Muscle of arm (tissue), 14 donors: ENCODE measurements at places on chromosomes 1 and 21.

- DNase-seq: no peak
These were observed 684 bp upstream of the MRPL20 start for GRCh38 chr1:1407636-1408318.

GRCh38 chr1:82487778-82488177 is 687.0 kb downstream of the ADGRL2 start:
- DNase-seq: no peak

DNA sequence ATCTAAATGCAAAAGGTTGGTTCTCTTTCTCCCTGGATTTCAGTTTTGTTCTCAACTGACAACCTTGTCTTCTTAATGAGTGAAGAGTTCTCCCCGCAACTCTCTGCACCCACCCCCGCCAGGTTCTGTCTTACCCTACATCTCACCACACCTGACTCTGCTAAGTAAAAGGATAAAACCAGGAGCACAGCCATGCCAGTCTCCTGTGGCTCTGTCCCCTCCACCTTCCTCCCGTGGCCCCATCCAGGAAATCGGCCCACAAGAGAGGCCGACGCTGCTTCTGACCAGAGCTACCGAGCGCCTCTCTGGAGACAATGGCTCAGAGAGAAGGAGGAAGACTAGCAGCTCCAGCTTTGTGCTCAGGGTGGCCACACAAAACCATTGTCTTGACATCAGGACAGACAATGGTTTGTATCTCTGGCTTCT is 72.2 kb downstream of the PLEKHA6 start:
- no peak for DNase-seq

GRCh38 chr1:37616330-37616729 is 18.4 kb downstream of the RSPO1 start:
- DNase-seq: no peak

DNA sequence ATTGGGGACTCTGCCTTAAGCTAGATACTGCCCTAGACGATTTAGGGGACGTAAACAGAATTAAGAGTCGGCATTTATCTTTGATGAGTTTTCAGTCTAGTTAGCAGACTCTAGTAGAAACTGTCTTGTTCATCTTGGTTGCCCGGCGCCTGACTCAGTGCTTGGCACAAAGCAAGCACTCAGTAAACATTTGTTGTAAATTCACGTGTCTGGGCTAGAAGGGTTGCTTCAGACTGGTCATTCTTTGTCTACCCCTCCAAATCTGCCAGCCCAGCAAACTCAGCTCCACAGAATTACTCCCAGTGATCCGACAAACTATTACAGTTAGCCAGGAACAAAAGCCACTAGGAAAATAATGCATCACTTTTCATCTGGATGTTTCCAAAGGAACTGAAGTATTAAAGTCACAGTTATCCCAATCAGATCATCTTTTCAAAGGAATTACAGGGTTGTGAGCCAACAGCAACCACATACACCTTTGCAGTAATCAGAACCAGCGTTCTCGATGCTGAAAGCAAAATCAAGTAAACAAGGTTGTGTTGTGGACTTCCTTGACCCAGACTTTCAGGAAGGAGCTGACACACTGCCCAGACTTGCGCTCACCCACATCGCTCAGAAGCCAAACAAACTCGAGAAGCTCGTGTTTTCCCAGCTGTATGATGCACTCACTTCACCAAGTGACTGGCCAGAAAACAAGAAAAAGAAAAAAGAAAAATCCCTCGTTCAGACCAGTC is 66.5 kb upstream of the GADD45A start:
- peak; percentile 79 for DNase-seq

DNA sequence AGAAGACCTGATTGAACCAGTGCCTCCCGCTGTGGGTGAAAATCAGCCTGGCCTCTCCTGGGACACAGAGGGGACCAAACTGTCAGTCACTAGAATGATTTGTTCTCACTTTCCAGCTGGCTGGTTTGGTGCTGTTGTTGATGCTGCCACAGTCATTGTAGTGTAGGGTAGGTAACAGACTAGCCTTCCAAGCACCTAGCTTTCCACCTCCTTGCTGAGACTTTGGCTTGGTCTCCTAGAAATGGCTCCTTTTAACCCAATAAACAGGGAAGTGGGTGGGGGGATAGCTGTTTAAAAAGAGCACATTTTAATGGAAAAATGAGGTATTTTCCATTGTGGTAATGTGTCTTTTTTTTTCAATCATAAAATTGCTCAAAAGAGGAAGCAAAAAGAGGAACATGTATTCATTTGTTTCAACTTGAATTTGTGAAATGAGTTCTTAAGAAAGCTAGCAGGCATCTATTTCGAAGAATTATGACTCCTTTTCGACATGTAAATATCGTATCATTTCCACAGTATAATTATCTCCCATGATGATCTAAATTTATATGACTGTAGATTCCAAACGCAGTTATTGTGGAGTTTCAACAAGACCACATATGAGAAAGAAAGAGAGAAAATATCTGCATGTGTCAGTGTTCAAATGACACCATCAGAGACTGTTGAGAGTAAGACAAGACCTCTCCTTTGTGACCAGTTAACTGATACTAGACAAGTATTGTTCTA is 190.1 kb downstream of the HLX start:
- DNase-seq: no peak

DNA sequence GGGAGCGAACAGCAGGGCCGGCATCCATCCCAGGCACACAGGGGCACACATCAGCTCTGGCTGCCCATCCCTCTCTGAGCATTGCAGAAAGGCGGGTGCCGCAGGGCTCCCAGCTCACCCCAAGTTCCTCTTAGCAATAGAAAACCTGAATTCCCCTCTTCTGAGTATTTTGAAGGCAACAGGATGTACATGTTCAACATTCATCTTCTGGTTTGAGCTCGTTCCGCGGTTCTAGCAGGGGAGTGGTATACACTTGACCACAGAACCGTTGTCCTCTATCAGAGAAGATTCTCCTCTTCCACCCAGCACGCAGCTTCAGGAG is 23.6 kb downstream of the ACTA1 start:
- no peak for DNase-seq

DNA sequence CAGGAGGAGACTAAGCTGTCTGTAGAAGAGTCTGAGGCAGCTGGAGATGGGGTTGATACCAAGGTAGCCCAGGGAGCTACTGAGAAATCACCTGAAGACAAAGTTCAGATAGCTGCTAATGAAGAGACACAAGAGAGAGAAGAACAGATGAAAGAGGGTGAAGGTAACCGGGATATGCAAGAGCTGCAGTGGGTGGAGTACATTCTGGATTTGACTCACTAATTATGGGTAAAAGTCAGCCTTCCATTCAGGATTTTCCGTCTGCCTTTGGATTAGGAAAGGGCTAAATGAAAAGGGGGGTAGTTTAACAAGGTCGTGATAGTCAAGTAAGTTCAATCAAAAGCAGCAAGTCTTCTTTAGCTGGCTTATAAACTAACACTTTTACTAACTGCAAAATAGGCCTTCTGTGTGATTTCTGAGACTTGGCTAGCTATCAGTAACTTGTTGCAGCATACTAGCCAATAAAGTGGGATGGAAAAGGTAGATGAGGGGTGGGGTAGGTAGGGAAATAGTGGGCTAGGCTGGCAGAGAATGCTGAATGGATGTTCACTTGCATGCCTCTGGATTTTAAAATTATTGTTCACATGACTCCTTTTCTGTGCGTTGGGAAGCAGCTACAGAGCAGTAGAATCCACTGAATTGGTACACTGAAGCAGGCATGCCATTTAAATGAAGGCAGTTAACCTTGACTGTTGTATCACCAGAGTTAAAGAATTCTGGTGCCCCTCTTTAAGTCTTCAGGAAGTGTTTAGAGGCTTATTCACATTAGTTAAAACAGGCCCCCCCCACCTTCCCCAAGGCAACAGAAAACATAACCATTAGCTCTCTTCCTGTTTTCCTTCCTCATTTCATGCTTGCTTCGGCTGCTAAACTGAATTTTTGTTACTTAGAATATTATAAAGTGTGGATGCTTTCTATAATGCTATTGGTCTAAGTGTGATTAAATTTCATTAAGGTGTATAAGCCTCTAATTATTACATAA is 15.4 kb downstream of the CCDC17 start:
- no peak for DNase-seq

- no peak for DNase-seq
These were observed 75.4 kb downstream of the CENPF start for GRCh38 chr1:214678386-214678785.

DNA sequence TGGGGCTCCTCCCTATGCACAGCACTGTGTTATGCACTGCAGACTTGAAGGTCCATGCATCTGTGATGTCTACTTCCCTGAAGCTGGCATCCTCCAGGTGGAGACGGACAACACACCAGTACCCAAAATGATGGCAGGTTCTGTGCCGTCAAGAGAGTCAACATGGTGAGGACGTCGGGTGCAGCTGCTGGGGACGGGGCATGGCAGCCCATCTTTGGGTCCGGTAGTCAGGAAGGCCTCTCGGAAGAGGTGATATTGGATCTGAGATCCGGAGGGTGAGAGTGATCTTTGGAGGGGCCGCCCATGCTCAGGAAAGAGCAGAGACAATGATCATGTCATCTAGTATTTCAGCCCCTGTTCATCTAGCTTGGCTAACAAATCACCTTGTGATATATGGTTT is 104.1 kb downstream of the RIPK4 start:
- no peak for DNase-seq

GRCh38 chr1:241775021-241775420 is 73.0 kb upstream of the EXO1 start:
- DNase-seq: no peak

DNA sequence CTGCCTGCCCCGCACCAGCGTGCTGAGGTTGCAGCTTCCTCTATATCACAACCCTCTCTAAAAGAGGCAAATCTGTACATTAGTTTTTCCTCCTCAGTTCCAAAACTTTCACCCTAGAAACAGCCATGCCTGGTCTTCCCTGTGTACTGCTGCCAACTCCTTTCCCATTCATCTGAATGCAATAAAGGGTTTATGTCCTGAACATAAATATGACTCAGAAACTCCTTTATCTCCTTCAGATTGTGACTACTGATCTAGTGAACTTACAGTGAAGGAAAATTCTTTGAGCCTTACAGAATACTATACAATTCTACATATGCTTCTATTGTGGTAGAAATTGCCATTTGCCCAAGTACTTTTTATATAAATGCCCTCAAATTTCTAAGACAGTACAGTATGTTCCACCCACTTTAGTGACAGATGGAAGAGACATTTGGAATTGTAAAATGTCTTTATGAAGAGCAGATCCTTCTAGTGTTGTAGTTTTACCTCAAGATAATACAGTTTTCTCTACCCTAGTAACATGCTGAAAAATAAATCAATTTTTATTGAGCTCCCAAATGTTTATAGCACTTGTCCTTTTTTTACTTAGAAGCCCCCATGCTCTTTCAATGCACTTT is 345.1 kb upstream of the SNX7 start:
- no peak for DNase-seq

DNA sequence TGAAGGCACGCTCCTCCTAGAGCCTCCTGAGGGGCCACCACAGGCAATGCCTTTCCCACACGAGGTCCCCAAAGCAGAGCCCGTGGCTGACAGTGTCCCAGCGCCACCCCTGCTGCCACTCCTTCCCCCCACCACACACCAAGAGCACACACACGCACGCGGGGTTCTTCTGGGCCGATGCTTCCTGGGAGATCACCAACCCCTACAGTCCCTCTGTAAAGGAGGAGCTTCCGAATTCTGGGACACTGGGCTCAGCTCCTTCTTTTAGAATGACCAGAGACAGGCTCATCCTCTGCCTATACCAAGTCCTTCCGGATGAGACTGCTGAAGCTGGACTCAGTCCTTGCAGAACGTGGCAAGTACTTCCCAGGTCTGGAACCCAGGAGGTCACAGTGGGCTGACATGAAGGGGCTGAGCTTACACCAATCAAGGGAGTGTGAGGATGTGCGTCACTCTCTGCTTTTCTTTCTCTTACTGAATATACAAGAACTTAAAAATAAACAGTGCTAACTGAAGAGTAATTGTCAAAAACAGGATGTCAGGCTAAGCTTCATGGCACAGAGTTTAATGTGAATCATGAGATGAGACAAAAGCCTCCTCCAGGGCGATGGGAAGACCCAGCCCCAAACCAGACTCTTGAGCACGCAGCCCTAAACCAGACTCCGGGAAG is 12.7 kb downstream of the SSU72 start:
- DNase-seq: no peak

DNA sequence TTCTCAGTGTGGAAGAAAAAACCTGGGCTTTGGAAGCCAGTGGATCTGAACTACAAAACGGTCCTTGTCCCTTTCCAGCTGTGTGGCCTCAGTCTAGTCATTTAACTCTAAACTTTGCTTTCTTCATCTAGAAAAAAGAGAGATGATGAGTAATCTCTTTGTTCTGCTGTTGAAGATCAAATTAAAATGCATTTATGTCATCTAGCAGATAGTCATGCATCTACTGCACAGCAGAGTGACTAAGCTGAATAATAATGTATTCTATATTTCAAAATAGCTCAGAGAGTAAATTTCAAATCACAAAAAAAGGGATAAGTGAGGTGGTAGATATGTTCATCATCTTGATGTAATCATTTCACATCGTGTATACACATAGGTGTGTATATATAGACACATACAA is 473.2 kb downstream of the DSCAM start:
- no peak for DNase-seq

DNA sequence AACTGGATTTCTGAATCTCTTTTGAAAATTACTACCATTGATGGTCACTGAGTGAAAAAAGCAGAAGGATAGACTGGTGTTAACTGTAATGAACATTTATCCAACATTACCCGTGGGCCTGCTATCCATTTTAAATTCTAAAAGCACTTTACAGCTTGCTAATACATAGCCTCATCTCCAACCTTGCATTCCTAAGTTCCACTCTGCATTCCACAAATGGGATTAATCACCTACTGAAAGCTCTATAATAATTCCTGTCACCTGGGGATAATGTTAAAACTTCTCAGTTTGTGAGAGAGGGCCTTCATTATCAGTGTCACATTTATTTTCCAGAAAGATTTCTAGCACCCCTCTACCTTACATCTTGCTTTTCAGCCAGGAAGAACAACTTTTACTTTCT is 38.2 kb downstream of the PTPRC start:
- DNase-seq: no peak

- no peak for DNase-seq
These were observed 42.0 kb downstream of the COLGALT2 start for GRCh38 chr1:183995322-183996039.

DNA sequence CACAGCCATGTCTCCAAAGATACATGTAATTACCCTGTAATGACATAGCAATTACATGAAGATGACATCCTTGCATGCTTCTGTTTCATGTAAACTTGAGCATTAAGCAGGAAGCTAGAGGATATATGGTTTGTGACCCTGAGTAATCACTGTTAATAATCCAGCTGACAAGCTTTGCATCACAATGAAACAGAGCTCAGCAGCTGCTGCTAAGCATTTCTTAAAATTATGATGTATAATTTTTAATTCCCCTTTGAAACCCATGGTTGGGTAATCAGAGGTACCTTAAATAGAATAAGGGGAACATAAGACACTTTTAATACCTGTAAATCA is 293.5 kb downstream of the NTNG1 start:
- DNase-seq: no peak
